ENCODE measurements at places on chromosomes 6 and 20.

GRCh38 chr20:38060536-38060935 is 27.0 kb downstream of the RPRD1B start:
- peak; percentile 22 for DNase-seq

DNA sequence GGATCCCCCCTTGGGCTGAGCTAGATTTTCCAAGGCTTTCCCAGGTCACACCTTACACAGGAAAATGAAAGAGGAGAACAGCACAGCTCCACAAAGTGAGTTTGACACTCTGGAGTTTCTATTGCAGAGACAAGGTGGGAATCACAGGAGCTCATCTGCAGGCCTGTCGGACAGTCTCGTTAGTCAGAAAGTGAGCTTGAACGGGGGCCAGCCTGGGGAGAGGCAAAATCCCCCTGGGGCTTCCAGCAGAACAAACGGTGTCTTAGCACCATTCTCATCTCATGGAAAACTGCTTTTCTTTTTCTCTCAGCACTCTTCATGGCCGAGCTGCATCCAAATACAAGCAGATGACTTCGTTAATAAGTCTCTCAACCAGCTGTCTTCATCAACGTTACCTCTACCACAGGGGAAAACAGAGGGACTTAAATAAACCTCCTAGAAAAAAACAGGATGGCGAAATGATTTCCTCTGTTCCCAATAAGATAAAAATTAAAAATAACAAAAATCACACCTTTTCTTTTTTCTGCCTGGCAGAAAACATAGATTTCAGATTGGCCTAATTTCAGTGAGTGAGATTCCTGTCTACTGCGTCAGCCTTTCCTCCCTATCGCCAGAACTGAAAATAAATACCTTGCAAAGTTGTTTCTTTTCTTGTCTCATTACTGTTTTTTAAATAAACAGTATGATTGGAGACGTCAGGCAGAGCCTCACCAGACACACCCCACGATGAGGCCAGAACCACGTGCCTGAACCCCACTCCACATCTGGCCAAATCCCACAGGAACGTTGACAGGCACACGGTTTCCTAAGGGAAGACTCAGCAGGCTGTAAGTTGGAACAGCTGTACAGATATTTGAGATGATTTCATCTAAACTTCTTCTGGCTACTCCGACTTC is 219.0 kb downstream of the TTLL2 start:
- peak; percentile 53 for DNase-seq

DNA sequence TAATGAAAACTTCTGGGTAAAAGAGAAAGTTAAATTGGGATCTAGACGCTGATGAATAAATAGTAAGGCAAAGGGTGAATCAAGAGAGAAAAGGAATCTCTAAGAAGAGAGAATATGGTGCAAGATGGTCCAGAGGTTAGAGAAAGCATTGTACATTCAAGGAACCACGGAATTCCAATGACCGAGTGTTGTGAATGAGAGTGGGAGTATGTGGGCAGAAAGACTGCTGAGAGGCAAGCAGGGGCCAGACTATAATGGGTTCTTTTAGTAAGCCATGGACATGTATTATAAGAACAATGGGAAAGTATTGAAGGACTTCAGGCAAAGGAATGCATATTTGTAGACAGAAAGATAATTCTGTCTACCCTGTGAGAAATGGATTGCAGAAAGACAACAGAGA is 45.2 kb downstream of the SPTLC3 start:
- DNase-seq, result no peak

GRCh38 chr6:168908166-168908565 is 345.5 kb downstream of the THBS2 start:
- peak; percentile 86 for DNase-seq

DNA sequence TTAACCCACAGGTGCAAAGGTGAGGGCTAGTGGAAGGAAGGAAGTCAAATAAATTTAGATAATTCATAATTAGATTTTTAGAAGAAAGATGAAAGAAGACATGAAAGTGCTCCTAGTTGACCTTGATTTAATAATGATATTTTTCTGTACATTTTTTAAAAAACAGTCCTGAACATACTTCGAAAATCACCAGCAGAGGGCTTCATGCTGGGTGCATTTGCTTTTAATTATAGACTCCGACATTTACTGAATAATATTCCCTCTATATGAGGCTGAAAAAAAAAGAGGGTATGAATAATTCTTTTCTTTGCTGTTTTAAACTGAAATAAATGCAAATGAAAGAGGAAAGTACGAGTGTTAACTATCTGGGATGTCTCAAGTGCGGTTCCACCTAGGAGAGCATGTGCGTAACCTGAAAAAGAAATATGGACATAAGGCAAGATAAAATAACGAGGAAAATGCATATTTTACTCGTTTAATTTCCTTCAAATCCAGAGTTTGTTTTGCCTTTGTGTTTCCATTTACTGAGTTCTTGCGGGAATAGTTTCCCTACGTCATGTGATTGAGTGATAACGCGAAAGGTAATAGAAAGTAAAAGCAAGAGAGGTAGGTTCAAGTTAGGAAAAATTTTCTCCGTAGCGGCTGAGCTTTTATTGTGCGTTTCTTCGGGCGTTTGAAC is 3.1 kb upstream of the TFAP2B start:
- peak; percentile 33 for DNase-seq

DNA sequence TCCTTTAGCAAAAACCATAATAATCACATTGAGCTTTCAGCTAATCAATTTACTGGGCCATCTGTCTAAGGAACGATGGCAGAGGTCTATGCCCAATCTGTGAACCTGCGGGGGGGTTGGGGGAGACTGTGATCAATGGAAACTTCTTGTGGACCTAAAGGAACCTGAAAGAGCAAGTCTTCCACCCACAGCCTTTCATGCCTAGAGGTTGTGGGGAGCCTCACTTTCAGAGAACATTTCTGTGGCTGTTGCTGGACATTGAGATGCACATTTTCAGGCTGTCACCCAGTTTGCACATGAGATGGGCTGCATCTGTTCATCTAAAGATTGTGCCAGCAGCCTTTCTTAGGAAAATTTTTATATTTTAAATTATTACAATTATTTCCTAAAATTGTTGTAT is 310.0 kb upstream of the SPTLC3 start:
- DNase-seq, result no peak

DNA sequence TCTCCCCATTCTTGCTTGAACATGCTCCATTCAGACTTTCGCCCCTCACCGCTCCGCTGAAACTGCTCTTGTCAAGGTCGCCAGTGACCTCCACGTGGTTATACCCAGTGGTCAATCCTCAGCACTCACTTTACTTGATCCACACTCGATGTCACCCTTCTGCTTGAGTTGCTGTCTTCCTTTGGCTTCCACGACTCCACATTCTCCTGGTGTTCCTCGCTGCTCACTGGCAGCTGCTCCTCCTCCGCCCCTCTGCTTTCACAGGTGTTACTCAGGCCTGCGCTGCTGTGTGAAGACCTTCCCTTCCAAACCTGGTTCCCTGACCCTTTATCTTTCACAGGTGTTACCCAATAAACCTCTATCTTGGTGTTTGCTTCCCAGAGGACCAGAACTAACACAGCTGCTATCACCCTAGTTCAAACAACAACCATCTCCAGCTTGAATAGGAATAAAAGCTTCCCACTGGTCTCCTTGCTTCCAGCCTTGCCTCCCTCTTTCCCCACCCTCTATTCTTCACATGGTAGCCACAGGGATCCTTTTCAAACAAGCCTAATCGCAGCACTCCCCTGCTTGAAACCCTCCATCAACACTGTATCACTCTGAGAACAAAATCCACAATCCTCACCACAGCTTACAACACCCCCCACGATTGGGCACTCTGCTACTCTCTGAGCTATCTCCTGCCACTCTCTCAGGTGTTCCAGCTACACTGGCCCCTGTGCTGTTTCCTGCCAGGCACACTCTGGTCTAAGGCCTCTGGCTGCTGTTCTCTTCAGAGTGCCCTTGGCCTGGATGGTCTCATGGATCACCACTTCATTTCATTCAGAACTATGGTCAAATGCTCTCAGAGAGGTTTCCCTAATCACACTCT is 10.7 kb downstream of the PPIL1 start:
- DNase-seq, result no peak

DNA sequence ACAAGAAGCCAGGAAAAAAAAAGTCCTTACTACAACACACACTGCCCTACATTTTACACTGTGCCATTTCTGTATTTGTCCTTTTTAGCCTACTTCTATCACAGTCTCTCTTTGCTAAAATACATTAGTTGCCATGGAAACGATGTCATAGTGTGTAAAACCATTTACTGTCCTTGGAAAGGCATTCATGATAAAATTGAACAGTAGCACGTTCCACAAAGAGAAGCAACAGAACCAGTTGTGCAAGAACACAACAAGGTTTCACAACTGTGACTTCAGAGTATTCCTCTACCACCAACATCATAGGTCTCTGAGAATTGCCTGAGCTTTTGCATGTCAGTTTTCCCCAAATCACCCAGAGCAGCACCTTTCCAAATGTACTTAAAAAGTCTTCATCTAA is 20.5 kb downstream of the FYN start:
- peak; percentile 87 for DNase-seq

- no peak for DNase-seq
Observed at GRCh38 chr6:38477680-38478260, 162.0 kb downstream of the BTBD9 start.
